NCI-H510A (cell line): ENCODE measurements at places on chromosomes 6 and 20.

DNA sequence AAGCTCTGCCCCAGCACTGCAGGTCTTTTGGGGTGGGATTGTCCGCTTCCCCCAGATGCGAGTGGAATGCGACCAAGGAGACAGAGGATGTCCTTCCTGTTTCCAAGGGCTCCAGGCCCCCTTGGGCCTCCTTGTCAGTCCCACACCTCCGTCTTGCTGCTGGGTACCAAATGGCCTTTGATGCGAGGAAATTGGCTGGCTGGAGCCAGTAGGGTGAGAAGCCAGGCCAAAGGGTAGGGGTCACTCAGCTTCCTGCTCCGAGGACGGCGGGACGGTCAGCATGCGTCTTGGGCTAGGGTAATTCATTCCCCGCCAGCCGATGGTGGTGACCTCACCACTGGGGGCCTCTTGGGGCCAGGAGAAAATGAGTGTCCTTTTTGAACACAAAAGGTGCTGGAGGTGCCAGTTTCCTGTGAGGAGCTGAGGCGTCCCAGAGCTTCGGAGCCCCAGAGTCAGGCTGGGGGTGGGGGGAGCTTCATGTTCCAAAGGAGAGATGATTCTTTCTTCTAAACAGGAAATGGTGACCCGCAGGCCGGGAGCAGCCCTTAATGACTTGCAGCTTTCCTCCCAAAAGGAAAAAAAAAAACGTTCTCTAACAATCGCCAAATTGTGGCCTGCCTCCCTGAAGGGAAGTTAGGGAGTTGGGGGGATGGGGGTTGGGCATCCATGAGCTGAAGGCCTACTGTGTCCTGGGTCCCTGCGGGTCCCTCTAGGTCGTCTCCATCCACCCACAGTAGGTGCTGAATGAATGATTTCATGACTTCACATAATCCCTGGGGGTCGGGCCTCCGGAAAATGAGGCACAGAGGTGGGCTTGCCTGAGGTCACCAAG is 6.7 kb downstream of the SNAI1 start:
- no peak for DNase-seq

GRCh38 chr20:50169329-50169823 is 15.9 kb upstream of the PEDS1 start:
- DNase-seq: no peak

DNA sequence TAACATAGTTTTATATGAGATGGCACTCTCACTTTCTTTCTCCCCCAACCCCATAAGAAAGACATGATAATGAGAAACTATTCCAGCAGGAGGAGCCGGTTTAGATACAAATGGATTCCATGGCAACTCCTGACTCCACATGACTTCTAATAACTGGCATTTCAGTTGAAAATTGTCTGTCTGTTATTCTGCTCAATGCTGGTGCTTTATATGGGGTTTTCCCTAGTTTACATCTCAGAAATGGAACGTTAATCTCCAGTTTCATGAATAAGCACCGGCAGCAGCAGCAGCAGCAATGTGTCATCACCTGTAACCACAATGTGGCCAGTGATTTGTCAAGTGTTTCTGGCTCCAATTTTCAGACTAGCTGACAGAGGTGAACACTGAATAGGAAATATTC is 8.0 kb upstream of the SIM1 start:
- no peak for DNase-seq

DNA sequence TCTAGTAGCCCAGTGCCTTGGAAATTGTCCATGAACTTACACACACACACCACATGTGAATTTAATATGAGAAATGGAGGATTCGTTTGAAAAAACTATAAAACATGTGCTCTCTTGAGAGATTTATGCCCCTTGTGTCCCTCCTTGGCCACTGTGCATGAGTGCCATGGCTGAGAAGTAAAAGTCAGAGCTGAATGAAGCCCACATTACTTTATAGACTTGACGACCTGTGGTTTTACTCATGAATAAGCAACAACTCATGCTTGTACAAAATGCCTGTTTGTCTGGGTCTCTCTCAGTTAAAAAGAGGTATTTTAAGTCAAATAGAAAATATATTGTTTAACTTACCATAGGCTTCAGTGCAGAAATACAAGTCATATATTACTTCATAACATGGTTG is 102.7 kb downstream of the KCNQ5 start:
- no peak for DNase-seq

- no peak for DNase-seq
Observed at GRCh38 chr6:25311331-25311840, 32.2 kb downstream of the CARMIL1 start.

GRCh38 chr20:50283922-50284810 is 93.5 kb downstream of the CEBPB start:
- DNase-seq: no peak

DNA sequence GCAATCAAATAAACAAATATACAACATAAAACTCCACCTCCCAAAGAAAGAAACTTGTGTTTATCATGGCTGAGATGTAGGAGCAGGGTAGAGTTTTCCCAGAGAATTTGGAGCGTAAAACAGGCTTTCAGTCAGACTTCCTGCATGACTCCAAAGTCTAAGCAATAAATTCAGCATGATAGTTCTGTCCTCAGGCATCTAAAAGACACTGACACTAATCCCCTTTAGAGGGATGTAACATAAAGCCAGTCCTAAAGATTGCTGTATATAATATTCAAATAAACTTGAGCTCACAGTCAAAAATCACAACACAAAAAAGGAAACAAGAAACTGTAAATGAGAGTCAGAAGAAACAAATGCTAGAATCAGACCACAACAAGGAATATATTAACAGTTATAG is 234.4 kb downstream of the CENPW start:
- no peak for DNase-seq

- no peak for DNase-seq
Observed at GRCh38 chr6:3471286-3471685, 14.4 kb upstream of the SLC22A23 start.

DNA sequence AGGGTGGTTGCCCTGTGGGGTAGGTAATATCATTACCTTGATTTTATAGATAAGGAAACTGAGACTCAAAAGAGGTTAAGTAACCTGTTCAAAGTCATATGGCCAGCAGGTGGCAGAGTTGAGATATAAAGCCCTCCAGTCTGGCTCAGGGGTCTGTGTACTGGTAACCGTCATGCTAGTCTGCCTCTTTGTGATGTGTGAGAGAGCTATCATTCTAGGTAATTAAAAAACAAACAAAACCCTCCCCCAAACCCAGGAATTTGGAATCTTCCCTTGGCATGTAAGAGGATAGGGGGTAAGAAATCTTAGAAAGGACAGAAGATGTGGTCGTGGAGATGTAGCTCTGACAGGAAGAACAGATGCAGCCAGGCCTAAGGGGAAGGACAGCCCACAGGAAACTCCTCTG is 206.0 kb downstream of the CDC5L start:
- peak; percentile 14 for DNase-seq

- no peak for DNase-seq
Observed at GRCh38 chr6:74161380-74161779, 465.4 kb downstream of the CD109 start.

DNA sequence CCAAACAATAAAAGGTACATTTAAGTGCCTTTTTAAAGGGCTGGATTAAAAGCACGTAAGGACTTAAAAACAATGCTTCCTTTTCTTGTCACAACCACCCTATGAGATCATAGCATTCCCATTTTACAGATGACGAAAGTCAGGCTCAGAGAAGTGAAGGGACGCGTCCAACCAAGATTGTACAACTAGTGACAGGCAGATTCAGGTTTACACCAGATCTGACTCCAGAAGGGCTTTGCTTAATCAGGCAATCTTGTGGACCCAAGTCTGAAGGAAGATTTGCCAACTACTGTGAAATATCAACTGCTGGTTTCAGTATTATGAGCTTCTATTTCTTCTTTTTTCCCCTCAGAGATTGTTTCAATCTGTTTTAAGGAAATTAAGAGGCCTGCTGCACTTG is 877 bp downstream of the ENPP4 start:
- DNase-seq: no peak

GRCh38 chr6:158717341-158718330 is 67.8 kb downstream of the SYTL3 start:
- no peak for DNase-seq

- no peak for DNase-seq
Observed at GRCh38 chr6:78020586-78020985, 367.7 kb downstream of the MEI4 start.

DNA sequence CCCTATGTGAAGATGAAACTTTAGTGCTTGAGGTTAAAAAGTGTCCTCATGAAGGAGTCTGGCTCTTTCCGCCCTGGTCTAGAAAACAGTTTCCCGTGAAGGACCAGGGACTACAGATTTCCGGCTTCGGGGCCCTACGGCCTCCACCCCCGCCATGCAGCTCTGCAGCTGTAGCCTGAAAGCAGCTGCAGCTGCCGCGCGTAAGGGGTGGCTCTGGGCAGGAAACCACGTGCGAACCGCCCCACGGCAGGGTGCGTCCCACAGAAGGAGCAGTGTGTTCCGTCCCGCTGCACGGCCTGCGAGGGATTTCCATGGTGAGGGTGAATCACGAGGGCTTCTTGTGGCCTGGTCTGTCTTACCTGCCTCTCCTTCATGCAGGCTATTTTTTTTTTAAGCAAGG is 117.0 kb downstream of the ERMARD start:
- DNase-seq: peak; percentile 23

- no peak for DNase-seq
Observed at GRCh38 chr6:165766457-165766856, 103.4 kb upstream of the PDE10A start.

GRCh38 chr6:145875496-145876211 is 61.1 kb upstream of the FBXO30 start:
- DNase-seq: no peak
